ENCODE measurements at places on chromosomes 3 and 15.

DNA sequence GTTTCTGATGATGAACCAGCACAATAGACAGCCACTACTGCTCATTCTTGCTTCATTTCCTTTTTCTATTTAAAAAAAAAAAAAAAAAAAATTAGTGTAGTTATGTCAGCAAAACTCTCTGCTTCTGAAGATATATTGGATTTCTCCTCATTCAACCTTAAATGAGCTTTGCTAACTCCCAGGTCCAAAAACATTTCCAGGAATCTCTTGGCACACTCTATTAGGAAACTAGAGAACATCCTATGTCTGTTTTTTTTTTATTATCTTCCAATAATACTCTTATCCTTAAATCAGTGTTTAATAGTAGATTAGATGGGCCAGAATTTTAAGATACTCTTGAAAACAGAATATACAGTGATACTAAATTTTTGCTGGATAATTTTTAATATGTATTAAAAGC is 398.0 kb downstream of the NAALADL2 start:
- no peak for DNase-seq

DNA sequence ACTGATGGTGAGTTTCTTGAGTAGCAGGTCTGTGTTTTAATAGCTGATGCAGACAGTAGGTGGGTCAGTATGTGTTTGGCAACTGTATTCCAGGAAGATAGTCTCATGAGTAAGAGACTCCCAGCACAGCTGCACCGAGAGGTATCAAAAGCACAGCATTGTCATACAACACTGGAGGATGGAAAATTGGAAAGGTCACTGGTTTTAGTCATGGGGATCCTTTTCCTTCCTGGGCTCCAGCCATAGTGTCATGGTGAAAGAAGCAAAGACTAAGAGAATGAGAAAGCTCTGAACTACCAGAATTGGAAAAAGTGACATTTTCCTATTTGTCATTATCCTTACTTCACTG is 61.5 kb downstream of the P3H2 start:
- DNase-seq, result no peak

GRCh38 chr3:15477951-15478639 is 43.4 kb downstream of the COLQ start:
- no peak for DNase-seq

DNA sequence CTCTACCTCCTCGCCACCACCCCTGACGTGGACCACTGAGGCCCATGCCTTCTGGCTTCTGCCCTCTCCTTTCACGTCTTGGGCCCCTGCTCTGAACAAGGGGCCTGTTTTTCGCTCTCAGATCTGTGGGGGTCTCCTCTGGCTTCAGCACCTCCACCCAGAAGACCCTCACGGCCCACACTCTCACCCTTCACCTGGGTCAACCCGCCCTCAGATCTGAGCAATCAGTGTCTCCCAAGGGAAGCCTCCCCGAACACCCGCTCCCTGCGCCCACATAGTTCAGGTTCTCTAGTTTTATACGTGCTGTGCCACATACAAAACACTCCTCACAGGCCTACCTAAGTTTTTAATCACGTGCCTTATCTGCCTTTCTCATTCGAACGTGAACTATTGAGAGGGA is 48.2 kb upstream of the SMAD6 start:
- DNase-seq, result no peak

DNA sequence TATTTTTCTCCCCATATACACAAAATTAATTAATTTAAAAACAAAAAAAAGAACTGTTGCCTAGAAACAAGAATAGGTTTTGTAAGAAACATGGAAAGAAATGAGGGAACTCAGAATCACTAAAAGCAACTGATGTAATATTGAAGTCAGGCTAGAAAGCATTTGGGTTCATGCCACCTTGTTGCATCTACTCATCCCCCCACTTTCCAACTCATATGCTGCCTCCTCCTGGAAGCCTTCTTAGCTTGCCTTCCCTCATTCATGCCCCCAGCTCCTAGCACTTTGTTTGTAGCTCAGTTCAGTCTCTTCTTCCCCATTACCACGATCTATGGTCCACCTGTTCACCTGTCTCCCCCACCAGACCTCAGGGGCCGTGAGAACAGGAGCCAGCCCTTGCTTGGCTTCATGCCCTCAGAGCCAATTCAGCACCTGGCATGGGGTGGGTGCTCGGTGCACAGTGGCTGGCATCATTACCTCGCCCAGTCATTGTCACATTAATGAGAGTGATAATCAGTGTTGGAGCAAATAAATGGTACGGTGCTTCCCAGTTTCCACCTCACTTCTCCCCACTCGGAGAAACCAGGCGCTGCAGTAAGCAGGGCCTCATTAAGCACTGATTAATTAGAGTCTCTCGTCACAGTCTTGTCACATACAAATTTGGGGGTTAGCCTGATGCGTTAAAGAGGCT is 62.4 kb upstream of the SLC6A1 start:
- DNase-seq, result no peak

DNA sequence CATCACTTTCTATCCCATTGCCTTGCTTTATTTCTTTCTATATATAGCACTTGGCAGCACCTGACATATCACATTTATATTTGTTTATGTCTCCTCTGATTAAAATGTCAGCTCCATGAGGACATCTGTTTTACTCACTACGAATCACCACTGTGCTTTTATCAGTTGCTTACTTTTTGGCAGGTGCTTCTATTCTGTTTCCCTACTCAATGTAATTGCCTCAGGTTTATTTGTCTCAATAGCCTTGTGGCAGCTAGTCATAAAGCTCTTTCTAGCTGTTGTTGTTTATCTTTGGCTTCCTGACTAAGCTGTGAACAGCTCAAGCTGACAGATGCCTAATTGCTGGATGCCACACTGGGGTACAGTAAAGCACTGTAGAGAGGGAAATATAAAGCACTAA is 85.5 kb downstream of the VPS13C start:
- DNase-seq, result peak; percentile 77

DNA sequence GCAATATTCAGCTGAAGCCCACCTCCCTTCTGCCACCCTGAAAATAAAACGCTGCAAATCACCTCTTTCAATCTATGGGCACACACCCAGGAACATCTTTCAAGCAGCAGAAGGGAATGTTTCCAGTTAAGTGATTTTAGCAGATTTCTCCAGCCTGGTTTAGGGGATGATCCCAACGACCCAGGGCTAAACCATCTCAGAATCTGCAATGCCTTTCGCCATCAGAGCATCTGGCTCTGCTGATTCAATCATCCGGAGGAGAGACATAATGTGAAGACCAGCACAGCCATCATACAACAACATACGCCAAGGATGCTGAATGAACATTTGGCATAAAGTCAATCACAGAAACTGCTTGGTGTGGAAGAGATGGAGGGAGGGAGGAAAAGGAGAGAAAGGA is 15.5 kb upstream of the LRRN1 start:
- no peak for DNase-seq

- DNase-seq, result no peak
These were observed 1038.8 kb downstream of the AGBL1 start for GRCh38 chr15:87118435-87118834.

DNA sequence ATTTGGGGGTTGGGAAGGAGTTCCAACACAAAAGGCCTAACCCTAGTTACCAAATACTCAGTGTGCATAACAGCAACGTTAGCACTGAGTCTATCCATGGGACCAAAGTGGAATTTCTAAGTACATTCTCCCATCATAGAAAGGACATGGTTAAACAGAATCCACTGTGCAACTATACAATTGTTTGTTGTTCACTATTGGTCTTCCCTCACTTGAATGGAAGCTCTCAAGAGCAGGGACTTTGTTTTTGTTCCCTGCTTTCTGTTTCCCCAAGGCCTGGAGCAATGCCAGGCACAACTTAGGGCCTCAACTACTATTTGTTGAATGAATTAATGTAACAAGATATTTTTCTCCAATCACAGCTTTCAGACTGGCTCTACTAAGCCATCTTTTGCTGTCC is 25.6 kb downstream of the COL8A1 start:
- DNase-seq, result no peak
